ENCODE measurements at places on chromosomes 2 and 18.

DNA sequence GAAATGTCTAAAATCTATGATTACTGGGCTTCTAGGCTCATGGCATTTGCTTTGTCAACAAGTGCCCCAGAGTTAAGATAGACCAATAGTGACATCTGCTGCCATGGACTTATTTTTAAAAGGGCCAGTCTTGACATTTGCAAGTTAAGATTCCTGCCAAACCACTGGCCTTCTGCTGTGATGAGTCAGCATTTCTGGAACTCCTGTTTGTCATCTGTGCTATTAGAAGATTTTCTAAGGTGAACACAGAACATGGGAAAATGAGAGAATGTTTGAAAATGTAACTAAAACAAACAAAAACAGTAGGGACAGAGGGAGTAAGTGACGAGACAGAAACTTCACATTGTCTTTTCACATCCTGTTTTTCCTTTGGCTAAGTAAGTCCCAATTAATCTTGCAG is 93.7 kb upstream of the WDR75 start:
- no peak for DNase-seq

DNA sequence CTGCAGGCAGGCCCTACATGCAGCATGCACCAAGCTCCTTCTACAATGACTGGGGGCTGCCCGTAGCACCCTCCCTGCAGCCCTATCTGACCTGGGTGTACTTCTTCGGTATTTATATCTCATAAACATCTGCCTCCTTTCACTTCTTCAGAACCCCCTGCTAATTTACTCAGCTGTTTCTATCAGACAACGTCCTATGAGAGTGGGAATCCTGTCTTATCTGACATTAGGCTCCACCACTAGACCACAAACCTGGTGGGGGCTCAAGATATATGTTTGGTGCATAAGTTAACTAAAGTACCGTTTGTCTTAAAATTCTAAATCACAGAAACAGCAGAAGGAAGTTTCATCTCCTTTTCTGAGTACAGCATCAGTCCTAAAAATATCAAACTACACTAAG is 10.6 kb downstream of the HSBP1L1 start:
- no peak for DNase-seq

DNA sequence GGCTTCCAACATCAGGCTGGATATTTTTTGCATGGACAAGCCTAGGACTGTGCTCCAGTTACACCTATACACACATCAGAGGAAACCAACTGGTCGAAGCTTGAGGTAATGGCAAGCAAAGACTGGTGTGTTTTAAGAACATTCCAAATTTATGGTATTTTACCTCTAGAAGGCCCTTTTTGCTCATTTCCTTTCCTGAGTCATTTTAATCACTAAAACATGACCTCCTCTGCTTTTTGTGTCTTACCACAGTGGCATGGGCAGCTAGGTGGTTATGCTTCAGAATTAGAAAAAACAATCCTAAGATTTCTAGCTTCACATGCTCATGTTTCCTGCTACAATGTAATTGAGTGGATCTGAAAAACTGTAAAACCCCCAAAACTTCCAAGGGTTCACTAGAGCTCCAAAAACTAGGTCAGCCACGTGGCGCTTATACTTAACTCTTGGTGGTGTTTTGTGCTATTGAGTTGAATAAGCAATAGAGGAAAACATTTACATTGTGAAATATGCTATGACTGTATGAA is 30.6 kb upstream of the CHRNA1 start:
- DNase-seq, result no peak

DNA sequence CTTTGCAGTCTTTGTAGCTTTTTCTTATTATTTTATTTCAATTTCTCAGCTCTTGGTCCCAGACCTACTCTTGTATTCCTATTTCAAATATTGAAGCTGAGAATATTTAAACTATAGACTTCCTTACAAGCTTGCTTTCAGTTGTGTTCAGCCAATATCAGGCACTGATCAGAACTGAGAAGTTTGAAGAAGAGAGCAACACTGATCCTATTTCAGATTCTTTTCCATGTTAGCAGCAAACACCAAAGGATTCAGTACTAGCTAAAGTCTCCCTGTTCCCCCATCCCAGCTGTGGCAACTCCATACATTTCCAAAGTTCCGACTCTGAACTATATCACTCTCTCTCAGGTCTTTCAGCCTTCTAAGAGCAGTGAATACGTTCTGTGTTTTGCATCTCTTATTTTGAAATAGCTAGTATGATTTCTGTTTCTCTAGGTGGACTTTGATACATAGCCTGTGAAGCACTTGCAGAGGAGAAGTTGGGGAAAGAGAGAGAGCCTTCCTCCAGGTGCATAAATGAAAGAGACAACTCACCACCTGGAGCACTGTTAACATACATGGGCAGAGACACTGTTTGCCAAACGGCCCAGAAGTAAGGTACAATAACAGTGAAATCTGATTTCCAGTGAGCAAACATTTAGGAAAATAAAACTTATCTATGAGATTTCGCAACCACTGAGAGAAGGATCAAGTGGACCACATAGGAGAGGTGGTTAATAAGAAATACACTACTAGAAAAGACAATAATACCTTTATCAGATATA is 135.0 kb upstream of the ZNF804A start:
- no peak for DNase-seq

All from tibial nerve (tissue), 4 donors.